NCI-H2107 (cell line): ENCODE measurements at places on chromosomes 12 and 14.

- no peak for DNase-seq
Observed at GRCh38 chr14:53167602-53168328, 14.6 kb upstream of the DDHD1 start.

DNA sequence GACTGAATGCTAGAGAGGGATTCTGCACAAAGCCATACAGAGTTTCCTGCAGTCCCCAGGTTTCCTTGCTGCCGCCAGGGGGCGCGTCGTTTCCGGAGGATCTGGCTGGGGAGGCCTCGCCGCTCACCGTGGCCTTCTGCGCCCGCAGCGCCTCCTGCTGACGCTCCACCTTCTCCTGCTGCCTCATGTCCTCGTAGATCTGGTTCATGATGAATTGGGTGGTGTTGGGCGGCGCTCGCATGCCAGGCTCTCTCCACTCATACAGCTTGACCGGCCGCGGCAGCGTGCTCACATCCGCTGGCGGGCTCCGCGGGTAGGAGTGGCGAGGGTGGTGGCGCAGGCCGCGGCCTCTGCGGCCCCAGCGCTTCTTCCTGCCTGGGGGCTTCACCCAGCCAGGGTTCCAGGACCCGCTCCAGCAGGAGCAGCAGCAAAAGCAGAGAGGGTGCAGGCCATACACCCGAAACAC lies 987 bp downstream of the CCER1 start:
- no peak for DNase-seq

DNA sequence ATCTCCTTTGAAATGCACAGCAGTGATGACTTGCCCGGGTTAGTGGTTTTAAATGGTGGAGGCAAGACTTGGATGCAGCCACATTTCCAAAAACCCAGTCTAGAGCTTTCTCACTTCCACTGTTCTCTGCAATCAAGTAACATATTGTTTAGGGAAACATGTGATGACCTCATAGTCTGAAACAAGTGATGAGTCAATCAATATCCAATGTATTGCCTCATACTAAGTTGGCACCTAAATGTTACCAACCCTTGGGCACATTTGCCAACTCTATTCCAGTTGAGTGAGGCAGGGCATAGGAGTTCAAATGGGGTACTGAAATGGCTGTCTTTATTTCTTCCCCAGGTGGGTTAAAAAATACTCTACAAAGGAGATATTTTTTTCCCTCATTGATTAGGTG lies 1105.4 kb downstream of the VRK1 start:
- DNase-seq: no peak

GRCh38 chr12:98294051-98294805 lies 221.2 kb upstream of the TMPO start:
- no peak for DNase-seq

DNA sequence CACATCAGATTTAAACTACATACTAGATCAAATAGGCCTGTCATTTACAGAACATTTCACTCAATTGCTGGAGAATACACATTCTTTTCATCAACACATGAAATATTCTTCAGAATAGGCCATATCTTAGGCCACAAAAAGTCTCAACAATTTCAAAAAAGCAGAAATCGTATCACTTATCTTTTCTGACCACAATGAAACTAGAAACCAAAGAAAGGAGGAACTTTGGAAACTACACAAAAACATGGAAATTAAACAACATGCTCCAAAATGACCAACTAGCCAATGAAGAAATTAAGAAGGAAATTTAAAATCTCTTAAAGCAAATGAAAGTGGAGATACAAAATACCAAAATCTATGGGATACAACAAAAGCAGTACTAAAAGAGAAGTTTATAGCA lies 35.1 kb downstream of the PARP11 start:
- DNase-seq: no peak

DNA sequence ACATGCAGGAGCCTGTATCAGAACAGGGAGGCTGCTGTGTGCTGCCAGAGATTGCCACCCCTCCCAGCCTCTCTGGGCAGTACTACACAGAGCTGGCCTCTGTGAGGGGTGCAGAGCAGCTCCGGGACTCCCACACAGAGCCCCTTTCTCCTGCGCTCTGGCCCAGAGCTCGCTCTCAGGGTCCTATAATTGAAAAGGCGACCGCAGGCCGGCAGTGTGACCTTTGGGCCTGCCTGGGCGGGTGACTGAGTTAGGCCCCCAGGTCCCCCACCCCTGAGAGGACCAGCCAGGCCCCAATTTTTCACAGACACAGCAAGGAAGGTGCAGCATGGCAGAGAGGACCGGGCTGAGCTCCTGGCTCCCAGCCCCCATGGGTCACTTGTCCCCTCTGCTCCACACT lies 136.4 kb downstream of the ZFP36L1 start:
- no peak for DNase-seq

DNA sequence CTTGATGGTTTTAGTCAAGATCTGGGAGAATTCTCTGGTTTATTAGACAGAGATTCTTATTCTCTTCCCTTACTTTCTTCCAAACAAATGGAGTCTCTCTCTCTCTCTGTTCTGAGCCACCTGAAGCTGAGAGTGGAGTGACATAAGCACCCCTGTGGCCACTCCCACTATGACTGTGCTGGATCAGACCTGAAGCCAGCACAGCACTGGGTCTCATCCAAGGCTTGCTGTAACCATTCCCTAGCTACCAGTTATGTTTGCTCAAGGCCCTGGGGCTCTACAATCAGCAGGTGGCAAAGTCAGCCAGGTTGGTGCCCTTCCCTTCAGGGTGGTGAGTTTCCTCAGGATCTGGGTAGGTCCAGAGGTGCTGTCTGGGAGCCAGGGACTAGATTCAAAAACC lies 568.5 kb downstream of the AACS start:
- no peak for DNase-seq

DNA sequence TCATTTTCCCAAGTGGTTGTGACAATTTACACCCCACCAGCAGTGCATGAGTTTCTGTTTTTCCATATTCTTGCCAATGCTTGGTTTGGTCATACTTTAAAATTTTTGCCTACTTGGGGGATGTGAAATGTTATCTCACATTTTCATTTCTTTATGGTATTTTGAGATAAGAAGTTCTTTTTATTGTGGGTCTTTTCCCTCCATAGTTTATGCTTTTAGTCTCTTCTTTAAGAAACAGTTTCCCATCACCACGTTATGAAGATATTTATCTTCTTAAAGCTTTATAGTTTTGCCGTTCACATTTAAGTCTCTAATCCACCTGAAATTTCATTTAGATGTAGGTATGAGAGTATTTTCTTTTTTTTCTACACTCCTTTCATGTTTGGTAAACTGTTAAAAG lies 95.7 kb downstream of the PPM1A start:
- no peak for DNase-seq

DNA sequence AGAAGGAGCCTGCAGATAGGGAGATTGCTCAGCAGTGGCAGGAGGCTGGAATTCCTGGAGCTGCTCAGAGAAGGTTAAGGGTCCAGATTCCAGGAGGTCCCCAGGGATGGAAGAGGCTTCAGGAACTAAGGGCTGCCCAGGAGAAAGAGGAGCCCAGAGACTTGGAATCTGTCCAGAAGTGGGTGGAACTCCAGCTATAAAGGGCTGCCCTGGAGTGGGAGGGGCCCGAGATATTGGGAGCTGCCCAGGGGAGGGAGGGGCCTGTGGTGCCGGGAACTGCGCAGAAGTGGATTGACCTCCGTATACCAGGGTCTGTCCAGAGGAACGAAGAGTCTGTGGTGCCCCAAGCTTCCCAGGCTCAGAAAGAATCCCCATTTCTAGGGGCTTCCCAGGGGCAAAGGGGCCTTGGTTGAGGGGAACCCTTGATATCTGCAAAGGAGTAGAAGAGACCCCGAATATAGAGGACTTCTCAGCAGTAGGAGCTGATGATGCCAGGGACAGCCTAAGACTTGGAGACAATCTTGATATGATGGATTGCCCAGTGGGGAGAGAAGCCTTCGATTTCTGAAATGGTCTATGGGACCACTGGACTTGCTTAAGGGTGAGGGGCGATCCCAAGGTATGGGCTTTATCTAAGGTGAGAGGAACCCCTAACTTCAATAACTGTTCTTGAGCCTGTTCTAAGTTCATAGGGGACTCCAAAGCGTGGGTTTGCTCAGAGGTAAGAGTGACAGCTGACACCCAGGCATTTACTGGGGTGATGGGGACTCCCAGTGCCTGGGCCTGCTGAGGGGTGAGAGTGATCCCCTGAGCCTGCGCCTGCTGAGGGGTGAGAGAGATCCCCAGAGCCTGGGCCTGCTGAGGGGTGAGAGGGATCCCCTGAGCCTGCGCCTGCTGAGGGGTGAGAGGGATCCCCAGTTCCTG lies 45.0 kb downstream of the FAM186A start:
- DNase-seq: no peak

DNA sequence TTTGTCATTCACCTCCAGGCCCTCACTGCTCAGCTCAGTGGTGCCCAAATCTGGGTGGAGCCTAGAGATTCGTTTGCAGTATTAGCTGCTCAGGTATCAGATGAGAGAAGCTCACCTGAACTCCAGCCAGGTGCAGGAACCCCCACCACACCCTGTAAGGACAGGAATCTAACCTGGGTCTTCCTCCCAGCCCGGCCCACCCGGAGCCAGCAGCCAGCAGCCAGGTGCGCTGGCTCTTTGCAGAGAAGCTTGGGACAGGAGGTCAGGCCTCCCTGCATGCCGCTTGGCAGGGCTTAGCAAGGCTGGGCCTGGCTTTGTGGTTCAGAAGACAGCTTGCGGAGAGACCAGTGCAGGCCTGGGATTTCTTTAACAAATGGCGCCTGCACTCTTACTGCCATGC lies 125.6 kb upstream of the MYL2 start:
- no peak for DNase-seq

GRCh38 chr12:76270657-76271358 lies 77.4 kb downstream of the BBS10 start:
- DNase-seq: no peak

DNA sequence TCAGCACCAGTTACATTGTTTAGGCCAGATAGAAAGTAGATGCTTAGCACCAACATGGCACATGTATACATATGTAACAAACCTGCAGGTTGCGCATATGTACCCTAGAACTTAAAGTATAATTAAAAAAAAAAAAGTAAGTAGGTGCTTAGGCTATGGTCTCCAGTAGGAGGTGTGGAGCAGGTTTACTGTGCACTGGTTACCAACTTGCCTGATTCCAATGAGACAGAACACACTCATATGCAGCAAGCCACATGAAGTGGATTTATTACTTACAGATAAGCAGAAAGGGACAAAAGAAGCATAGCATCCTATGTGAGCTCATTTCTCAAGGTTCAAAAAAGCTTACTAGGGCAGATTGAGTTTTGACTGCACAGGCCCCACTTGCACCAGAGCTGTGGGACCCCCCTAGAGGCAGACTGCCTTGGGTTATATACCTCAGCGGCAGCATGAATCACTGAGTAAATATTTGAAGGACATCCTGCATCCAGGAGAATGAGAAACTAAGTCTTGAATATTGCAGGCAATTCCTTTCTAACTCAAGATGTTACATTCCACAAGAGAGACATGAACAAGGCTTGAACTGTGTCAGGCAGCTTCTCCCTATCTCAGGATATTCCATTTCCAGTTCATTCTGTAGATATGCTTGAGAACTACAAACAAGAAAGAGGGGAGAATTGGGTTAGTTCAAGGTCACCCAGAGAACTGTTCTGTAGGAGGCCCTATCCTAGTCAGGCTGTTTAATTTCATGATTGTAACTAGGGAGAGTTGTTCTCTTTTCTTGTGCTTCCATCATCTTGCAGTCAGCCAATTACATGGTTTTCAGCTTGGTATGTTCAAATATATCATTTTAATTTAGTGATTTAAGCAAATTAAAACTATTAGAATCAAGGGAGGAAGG lies 30.1 kb downstream of the LRFN5 start:
- DNase-seq: no peak

GRCh38 chr14:92753250-92753649 lies 4.8 kb upstream of the LGMN start:
- no peak for DNase-seq

DNA sequence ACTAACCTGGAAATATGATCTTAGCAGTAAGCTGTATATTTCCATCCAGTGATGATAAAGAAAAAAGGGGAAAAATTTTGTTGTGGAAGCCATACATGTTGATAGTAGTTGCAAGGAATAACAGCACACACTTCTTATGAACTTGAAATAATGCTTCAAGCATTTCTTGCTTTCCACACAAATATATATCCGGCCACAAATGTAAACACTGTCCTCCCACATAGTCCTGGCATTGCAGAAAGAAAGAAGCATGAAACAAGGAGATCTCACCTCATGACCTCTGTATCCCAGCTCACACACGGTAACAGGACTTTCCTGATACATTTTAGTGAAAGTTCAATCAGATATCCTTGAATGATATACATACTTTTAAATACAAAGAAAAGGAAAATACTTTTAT lies 56.0 kb downstream of the LLPH start:
- no peak for DNase-seq

GRCh38 chr12:56898938-56899337 lies 35.3 kb downstream of the SDR9C7 start:
- DNase-seq: no peak

DNA sequence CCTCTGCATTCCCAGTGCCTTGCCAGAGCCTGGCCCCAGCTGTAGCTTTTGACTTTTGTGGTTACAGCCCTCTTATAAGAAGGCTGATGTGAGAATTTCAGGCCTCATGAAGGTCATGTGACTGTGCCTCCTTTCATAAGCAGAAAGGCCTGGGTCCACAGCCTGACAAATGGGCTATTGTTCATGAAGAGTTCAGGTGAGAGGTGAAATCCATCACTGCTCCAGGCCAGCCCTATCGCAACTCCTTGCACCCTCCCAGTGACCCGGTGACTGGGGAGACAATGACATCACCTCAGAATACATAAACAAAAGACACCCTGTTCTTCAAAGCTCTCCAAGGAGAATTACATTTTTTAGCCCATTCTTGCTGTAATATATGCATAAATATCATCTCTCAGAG lies 321.5 kb downstream of the PCNX1 start:
- DNase-seq: no peak

DNA sequence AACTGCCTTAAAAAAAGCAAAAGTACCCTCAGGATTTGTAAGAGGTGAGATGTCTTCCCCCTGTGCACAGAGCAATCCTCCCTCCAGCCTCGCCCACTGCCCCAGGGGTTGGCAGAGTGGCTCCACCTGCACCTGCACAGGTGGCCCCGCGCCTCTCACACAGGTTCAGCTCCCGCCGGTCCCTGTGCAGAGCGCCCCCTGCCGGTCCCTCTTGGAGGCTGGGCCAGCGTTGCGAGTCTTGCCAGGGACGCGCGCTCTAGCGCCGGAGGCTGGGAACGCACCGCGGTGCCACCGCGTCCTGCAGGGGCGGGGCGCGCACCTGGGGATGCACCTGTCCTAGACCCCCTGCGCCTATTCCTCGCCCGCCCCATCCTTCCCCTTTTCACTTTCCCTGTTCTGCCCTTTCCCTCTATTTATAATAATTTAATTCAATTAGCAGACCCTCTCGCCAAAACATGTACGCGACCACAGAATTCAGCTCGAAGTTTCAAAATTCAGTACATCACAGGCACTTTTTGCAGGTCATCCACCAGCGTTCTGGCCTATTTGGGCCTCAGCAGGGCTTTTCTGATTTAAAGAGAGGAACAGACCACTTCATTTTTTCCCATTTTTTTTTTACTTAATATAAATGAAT lies 618.6 kb downstream of the AACS start:
- DNase-seq: peak; percentile 4

- no peak for DNase-seq
Observed at GRCh38 chr12:106358396-106359241, 1.1 kb downstream of the POLR3B start.
